ENCODE measurements at places on chromosomes 11 and 22.

GRCh38 chr11:96254854-96255253 is 88.1 kb downstream of the MAML2 start:
- DNase-seq = no peak

- DNase-seq = no peak
Observed at GRCh38 chr11:73830261-73830660, 42.6 kb downstream of the MRPL48 start.

- no peak for DNase-seq
Observed at GRCh38 chr11:75921808-75922207, 106.8 kb downstream of the UVRAG start.

GRCh38 chr22:21029486-21030025 is 2.8 kb downstream of the SLC7A4 start:
- DNase-seq = no peak

DNA sequence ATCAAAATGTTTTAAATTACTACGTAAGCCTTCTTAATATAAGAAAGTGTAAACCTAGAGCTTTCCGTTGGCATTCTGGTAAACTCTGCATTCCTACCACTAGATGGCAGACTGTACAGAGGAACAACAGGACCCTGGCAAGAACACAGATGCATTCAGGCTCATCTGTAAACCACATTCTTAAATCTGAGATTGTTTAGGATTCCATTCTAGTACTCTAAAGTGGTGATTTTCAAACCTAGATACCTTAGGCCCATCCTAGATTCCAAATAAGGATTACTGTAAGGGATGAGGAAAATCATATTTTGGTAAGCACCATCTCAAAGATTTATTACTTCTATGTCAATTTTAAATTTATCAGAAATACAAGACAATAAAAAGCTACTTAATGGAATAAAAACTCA is 26.9 kb downstream of the PICALM start:
- DNase-seq = peak; percentile 93

GRCh38 chr22:44535362-44536095 is 37.5 kb upstream of the RTL6 start:
- DNase-seq = no peak

DNA sequence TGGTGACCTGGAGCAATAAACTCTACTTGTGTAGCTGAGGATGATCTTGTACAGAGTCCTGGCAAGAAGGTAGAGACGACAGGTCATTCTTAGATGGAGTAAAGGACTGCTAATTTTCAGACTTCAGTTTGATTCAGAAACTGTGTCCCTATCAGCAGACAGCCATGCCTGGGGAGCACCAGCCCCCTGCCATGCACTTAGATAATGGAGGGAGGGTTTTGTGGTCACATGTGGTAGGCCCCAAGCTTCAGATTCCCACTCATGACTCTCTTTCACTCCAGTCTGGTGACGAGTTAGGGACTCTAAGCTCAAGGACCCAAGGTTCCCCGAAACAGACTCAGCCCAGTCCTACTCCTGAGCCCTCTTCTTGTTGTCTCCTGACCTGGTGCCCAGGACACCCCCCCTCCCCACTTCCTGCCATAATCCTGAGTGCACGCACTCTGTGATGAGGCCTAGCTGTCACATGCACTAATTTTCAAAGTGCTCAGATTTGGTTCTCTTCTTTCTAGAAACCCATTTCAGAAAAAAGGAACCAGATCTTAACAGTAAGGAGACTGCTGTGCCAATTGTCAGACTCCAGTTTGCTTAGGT is 10.2 kb upstream of the AMPD3 start:
- DNase-seq = no peak

GRCh38 chr22:30948930-30949342 is 19.6 kb downstream of the MORC2 start:
- peak; percentile 77 for DNase-seq

DNA sequence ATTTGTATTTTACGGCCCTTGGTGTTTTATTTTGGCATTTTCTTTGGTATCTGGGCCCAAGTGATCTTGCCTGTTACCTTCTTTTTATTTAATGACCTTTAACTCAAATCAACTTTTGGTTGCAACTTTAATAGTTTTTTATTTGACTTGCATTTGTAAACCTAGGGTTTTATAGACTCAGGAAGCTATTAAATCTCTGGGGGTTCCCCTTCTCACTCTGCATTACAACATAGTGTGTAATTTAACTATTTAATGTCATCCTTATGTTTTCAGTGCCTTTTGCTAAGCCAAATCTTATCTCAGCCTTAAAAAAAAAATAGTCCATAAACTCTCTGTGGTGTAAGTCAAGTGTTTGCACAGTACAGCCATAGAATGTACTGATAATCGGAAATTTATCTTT is 3.4 kb downstream of the FJX1 start:
- DNase-seq = no peak

DNA sequence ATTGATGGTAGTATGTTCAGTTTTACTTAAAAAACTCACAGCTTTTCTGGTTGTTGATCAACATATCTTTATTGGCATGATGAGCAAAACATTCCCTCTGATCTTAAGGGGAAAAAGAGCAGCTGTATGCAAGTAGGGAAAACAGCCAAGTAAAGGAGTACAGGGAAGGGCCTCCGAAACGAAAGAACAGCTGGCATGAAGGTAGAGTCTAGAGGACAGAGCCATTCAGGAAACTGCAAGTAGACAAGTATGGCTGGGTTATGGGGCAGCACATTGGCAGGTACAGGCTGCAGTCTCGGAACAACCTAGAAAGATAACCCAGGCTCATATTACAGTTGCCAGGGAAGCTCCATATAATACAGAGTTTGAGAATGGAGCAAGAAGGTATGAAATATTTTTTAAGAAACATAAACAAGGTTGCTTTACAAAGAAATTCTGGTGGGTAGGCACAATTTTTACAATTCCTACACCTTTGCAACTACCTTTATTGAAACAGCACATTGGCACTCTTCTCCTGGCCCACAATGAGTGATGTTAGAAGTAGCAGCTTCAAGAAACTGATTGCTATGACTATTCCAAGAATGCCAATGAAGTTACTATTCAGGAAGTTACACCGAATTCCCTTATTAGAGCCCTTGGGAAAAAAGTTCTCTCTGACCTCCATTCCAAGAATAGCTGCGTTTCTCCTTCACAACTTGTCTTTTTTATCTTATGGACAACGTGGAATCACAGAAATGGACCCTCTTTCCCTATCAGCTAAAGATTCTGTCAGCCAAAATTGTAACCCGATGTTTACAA is 45.2 kb downstream of the LGR4 start:
- peak; percentile 55 for DNase-seq

DNA sequence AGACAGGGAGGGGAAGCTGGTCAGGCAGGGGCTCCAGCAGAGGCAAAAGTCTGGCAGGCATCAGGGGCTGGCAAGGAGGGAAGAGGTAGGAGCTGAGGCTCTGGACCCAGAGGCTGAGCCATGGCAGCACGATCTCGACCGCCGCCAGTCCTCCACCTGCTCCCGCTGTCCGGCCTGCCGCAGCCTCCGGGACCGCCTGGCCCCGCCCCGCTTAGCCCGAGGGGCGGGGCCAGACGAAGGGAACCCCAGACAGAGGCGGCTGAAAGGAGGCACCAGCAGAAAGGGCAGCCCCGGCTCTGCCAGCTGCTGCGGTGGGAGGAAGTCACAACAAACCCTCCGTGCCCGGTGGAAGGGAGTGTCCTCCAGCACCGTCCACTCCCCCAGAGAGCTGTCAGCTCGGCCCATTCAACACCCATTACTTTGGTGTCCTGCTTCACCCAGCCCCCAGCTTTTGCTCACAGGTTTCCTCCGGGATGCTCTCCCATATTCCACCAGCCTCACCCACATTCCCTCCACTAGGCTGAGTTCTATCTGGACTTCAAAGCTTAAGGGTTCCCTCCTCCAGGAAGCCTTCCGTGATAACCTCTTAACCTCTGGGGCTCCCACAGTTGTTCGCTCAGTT is at the start of gene MFNG:
TSS of gene MFNG (minus strand) at position 161 of the 622 bp plus-strand sequence. CDS start 207 bp downstream, outside the sequence.
- DNase-seq = no peak

DNA sequence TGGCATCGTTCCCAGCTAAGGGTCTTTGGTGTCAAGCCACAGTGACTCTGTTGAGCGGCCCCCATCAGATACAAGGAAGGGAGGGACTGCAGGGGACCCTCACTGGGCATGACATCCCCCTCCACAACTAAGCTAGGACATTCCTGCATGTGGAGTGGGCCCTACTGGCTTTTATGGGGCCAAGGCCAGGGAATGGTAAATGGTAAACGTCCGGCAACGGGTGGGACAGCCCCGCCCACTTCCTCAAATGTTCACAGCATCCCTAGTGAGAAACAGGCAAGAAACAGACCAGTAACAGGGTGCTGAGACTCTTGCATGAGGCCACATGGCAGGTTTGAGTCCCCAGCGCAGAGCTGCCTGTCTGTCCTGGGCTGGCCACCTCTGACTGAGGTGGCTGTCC is 4.4 kb downstream of the TMPRSS6 start:
- DNase-seq = no peak

DNA sequence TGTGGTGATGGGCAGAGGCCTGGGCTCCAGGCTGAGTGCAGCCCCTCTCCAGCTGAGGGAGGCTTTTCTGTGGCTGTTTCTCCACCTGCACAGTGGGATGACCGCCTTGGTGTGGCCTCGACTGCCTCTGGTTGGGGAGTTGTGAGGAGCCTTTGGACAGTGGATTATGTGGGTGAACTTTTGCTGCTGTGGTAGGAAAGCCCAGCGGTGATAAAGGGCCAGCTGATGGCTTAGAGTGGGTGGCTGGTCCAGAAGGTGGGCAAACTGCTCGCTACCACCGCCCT is 1.4 kb upstream of the ESRRA start:
- no peak for DNase-seq

- DNase-seq = no peak
Observed at GRCh38 chr11:76695133-76695532, 24.6 kb upstream of the LRRC32 start.

- DNase-seq = no peak
Observed at GRCh38 chr11:65854161-65854592, 3.8 kb downstream of the CFL1 start.

DNA sequence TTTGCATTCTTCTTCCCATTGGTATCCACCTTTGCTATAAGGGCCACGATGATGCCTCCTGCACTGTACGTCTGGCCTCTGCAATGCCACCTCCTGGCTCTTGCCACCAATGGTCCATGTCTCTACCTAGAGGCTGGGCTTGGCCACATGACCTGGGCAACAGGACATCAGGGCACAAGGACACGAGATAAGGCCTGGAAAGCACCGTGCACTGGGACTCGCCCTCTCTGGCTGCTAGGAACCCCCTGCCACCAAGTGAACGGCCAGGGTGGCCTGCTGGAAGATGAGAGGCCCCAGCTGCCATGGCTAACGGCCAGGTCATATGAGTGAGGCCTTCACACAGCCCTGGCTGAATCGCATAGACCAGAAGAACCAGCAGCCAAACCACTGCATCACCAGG is 87.4 kb downstream of the TRMU start:
- DNase-seq = no peak

GRCh38 chr11:27464909-27465308 is 7.7 kb downstream of the LGR4 start:
- DNase-seq = no peak

GRCh38 chr11:116177521-116178210 is 595.1 kb downstream of the BUD13 start:
- DNase-seq = no peak

- no peak for DNase-seq
Observed at GRCh38 chr11:112024178-112024772, 933 bp upstream of the DLAT start.

- DNase-seq = no peak
Observed at GRCh38 chr11:72670041-72670440, 4.2 kb downstream of the PDE2A start.

GRCh38 chr11:32418836-32419235 is 16.5 kb downstream of the WT1 start:
- peak; percentile 13 for DNase-seq

DNA sequence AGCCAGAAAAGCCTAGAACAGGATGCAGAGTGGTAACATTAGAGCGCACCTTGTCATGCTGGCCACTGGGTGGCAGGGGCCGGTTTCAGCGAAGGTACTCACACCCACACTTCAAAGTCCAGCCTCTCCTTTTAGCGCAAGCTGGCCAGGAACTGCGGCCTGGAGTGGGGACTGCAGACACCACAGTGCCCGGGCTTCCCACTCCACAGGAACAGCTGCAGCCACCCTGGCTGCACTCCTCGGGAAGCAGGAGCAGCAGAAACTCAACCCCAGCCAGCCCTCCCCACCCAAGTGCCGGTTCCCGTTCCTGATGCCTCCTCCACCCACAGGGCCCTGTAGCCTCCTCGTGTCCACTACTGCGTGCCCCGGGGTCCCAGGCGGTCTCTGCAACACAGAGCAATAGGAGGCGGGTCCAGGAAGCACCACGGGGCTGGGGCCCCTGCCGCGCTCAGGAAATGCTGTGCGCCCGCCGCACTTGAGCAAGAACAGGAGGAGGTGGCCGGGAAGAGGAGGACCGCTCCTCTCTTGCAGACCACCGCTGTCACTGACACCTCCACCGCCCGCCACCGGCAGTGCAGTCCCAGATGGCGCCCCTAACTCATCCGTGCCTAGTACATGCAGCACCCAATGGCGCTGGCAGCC is 2.2 kb downstream of the RFPL2 start:
- DNase-seq = peak; percentile 23

DNA sequence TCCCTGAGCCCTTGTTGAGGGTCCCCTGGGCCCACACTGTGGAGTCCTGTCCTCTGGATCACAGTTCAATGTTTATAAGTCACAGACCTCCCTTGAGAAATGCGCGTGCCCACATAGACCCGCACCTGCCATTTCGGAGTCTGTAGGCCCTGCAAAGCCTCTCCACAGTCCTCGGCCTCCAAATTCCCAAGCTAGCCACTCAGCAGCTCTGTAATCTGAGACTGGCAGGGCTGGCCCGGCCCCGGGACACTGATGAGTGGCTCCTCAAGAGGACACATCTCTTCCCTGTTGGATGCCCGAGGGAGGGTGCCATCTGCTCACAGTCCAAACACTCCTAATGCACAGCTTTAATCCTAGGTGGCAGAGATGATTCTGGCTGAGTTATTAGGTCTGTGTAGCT is 39.1 kb downstream of the B3GAT1 start:
- DNase-seq = no peak

DNA sequence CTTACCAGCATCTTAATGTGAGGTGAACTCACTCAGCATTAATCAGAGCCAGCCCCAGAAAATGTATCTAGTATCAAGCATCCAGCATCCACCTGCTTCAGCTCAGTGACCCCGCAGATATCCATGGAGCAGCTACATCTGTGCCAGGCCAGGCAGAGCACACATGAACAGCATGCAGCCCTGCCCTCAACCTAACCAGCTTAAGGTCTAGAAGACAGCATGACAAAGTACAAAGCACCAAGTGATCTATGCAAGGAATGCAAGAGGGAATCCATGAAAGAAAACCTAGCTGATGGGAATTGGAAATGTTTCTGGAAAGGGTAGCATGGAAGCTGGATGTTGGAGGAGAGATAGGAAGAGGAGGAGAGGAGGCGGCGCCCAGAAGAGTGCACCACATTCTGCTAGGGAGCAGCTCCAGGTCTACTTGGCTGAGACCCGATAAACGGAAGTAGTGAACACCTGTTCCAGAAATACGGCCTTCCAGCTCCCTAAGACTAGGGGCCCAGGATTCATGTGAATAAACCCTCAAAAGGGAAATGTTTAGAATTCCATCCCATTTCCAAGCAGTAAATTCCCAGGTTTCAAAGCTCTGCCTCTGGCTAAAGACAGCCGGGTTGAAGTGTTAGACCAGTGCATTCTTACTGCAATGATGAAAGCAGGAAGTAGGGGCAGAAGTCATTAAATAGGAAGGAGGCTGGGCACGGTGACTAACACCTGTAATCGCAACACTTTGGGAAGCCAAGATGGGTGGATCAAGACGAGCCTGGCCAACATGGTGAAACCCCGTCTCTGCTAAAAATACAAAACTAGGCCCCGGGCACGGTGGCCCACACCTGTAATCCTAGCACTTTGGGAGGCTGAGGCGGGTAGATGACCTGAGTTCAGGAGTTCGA is 23.5 kb upstream of the L3MBTL2 start:
- DNase-seq = peak; percentile 90
